ENCODE measurements at places on chromosomes 2 and 18.

DNA sequence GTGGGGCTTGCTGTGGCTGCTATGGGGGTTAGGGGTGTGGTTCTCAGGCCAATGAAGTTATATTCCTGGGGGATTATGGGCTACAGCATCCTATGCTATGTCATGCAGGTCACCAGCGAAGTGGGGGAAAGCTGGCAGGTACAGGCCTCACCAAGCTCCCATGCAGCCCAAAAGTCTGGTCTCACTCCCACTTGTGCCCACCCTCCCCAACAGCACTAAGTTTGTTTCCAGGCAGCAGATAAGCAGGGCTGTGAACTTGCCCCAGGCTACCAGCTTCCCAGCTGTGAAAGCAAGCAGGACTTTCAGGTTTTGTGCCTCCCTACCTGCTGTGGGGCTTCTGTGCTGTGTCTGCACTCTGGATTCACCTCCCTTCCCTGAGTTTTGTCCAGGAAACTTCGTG lies 469.7 kb downstream of the CPS1 start:
- no peak for DNase-seq

- DNase-seq = no peak
These were observed 6.0 kb downstream of the SLC4A3 start for GRCh38 chr2:219633276-219634065.

DNA sequence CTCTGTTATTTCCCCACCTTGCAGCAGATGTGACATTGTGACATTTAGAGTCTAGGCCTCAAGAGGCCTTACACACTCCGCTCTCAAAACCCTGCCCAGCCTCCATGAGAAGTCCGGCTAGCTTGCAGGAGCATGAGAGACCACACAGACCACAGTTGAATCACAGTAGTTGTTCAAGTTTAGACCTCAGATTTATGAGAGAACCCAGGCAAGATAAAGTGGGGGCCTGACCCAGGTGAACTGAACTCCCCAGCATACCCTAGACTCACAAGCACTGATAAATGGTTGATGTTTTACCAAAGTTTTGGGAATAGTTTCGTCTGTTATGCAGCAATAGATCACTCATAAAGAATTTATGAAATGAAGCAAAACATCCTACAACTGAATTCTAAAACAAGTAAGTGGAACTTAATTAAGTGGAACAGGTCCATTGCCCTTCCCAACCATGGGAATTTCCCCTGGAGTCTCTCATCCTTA lies 4.7 kb upstream of the STAT1 start:
- DNase-seq = no peak

DNA sequence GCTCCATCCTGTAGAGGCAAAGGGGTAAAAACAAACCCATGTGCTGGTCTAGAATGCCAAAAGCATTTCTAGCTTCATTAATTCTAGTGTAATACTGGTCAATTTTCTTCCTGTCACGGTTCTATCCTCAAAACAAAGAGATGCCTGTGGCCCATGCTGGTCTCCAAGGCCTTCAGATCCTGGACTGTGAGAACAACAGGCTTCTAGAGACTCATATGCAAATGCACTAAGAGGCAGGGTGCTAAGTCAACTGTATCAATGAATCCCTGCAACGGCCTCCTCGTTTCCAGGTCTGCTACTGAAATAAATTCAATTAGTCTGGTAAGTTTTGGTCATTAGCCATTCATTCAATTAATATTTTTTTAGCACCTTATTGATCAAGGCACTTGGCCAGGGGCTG lies 4.0 kb downstream of the IFT172 start:
- no peak for DNase-seq

DNA sequence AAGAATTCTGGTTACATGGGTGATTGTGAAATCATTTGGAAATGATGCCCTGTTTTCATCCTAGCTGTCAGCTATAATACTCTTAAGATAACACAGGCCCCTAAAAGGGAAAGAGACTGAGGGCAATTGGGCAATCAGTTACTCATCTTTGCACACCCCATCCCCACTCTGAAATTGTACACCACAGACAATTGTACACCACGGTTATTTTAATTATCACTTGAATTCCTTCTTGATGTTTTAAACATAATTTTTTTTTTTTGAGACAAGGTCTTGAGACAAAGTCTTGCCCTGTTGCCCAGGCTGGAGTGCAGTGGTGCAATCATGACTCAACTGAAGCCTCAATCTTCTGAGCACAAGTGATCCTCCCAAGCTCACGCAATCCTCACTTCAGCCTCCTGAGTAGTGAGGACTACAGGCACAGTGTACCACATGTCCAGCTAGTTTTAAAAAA lies 862.4 kb upstream of the ACVR2A start:
- no peak for DNase-seq

- DNase-seq = no peak
These were observed 108.8 kb downstream of the SPOPL start for GRCh38 chr2:138610201-138610953.

DNA sequence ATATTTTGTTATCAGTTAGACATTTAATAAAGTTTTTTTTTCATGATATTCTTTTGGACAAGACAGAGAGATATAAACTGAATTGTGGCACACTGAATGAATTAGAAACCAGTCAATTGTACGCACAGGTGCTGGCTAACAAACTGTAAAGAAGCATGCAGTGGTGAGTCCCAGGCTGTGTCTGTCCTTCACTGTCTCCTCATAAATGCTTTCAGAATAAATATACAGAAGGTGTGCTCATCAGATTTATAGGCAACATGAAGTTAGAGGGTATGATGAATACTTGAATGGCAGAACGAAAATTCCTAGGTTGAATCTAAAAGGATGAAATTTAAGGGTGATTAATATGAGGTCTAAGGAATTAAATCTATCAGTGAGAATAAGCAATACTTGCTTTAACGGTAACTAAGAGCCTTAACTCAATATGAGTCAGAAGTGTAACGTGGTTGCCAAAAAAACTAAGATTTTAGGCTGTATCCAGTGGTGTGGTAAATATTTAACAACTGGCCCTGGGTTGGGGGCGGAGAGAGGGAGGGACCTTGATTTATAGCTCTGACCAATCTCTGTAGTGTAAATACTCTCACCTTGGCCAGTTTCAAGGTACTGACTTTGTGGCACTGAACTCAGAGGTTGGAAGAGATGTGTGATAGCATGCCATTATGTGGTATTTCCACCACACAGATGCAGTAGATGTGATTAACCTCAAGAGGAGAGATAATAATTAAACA lies 41.9 kb upstream of the AAK1 start:
- DNase-seq = peak; percentile 2

- no peak for DNase-seq
These were observed 77.2 kb downstream of the SLC8A1 start for GRCh38 chr2:40374543-40375240.

- DNase-seq = no peak
These were observed 17.8 kb downstream of the PDCL3 start for GRCh38 chr2:100580367-100581276.

DNA sequence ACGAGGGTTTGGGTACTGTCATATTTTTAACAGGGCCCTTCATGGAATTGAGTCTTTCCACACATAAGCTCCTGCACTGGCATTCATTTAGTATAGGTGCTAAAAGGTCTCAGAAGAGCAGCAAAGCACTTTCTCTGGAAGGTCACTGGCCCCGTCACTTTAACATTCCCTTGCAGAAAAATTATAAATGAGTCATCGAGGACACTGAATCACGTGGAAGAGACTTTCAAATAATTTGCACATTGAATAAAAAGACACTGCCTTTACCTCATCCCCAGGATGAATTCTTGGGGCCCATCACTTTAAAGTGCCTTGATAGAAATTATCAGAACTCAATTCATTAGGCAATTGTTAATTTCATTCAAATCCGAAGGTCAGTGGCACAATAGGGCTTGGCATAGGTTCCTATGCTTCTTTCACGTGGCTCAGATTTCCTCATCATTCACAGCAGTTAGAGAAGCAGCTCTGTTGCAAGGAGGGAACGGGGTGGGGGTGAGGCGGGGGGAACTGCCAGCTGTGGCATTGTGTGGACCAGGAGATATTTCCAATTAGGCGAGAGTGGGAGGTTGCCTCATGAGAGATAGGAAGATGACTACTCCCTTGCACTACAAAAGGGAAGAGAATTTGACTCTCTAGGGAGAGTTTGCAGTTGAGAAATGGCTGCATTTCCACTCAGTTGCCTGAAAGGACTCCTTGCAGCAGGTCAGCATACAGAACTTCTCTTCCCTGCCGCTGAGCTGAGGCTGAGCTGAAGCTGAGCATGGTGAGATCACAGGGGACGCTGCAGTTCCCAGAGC lies 86.3 kb upstream of the NPAS2 start:
- DNase-seq = no peak
